ENCODE measurements at places on chromosomes 13 and 19.
A peak's percentile ranks its signal among the peaks of the same experiment; 100 is the strongest.

DNA sequence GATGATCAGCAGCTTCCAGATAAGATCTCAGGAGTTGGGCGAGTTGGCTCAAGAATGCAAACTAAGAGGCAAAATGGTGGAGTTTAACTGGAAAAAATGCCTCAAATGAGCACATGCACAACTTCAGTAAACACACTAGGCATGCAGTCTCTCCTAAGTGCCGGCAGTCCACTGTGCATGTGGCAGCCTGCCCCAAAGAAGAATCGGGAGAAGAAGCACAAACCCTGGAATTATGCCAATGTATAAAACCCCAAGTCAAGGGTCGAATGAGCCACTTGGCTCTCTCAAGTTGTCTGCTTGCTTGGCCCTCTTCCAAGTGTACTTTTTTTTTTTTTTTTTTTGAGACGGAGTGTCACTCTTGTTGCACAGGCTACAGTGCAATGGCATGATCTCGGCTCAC is 53.3 kb upstream of the SLITRK1 start:
- no peak for DNase-seq

DNA sequence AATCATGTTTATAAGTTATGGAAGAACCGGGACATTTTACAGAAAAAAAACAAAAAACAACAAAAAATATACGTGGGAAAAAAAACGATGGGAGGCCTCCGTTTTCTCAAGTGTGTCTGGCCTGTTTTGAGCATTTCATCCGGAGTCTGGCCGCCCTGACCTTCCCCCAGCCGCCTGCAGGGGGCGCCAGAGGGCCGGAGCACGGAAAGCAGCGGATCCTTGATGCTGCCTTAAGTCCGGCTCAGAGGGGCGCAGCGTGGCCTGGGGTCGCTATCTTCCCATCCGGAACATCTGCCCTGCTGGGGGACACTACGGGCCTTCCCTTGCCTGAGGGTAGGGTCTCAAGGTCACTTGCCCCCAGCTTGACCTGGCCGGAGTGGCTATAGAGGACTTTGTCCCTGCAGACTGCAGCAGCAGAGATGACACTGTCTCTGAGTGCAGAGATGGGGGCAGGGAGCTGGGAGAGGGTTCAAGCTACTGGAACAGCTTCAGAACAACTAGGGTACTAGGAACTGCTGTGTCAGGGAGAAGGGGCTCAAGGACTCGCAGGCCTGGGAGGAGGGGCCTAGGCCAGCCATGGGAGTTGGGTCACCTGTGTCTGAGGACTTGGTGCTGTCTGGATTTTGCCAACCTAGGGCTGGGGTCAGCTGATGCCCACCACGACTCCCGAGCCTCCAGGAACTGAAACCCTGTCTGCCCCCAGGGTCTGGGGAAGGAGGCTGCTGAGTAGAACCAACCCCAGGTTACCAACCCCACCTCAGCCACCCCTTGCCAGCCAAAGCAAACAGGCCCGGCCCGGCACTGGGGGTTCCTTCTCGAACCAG is 1.8 kb upstream of the APOE start:
- peak; percentile 60 for DNase-seq

DNA sequence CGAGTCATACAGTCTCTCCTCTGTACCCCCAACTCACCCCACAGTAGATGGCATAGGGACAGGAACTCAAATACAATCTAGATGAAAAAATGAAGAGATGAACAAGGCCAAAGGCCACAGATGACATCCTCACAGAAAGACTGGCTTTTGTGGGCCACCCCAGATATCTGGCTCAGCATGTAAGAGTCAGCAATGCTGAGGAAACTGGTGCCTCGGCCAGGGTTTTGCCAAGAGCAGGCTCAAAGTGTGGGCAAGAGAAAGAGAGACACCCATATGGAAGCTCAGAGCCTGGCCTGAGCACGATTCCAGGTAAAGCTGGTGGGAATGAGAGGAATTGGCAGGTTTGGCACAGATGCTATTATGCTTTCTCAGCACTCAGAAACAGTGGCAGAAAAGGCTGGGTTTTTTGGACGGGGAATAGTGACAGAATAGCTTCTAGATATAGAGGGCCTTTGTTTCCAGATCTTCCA is 460.6 kb downstream of the FOXO1 start:
- DNase-seq, result no peak

DNA sequence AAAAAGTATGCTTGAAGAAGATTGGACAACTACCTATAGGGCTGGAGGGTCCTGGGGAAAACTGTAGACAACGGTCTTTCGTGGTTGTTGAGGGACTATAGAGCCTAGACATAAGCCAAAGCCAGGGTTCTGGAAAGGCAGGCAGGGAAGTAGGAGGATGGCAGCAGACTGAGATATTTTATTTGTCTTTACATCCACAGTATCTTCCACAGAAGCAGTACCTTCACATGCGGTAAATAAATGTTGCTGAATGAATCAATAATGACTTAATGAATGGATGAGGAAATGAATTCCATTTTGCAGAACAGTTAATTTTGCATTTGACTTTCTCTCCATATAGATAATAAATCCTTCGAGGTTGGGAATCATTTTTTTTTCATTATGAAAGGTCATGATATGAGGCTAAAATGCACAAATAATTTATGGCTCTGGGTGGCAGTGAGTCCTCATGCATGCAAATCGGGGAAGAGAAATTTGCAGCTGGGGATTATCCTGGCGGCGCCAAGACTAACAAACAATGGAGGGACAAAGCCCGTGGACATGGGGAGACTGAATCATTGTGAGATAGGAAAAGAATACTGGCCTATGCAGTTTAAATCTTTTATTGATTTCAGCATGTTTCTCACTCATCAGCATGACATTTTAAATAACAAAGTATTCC is 102.0 kb downstream of the ERCC5 start:
- no peak for DNase-seq

GRCh38 chr13:98741741-98742435 is 10.6 kb downstream of the SLC15A1 start:
- no peak for DNase-seq

DNA sequence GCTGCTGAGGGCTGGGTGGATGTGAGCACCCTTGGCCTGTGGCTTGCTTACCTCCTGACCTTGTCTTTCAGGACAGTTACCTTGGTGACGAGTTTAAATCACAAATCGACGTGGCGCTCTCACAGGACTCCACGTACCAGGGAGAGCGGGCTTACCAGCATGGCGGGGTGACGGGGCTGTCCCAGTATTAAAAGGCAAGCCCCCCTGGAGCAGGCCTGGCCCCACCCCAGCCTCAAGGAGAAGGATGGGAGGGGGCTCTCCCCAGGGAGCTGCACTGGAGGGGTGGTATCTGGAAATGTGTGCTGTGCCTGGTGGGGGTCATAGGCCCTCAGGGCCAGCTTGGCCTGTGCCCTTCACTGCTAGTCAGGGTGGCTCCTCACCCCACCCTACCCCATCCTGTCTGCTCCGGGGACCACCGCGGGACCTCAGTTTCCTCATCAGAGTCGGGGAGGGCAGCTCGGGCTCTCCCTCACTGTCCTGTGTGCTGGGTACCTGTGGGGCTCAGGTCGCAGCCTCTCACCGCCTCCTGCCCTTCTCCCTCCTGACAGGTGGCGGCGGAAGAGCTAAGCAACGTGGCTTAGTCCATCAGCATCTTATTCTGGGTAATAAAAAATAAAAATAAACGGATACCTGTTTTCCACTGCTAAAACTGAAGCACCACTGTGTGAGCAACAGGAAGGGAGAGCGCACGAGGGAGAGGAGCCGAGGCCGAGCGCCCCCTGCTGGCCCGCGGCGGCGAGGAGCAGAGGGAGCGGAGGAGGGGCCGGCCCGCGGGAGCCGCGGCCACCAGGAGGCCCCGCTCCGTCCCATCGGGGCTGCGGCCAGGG is 29.8 kb downstream of the CERS1 start:
- DNase-seq, result peak; percentile 49

DNA sequence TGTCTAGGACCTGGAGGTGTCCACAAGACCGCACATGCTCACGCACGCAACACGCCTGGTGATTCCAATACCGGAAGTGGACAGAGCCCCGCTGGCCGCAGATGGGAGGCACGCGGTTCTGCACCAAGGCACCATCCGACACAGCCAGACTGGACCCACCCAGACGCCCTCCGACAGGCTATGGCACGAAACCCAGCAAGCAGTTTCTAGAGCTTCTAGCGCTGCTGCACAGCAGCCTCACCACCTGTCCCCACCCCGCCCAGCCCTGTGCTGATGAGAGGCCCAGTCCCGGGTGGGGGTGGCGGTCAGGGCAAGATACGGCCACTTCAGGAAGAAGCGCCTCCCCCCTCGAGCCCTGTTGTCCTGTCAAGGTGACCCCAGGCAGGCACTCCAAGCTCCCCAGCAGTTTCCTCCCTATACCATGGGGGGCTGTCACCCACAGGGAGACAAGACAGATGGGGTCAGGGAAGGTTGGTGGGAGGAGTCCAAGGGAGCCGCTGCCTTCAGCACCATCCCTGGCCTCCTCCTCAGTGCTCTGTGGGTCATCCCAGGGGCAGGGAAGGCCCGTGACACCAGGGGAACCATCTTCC is 11.3 kb downstream of the LSM4 start:
- DNase-seq, result no peak

- DNase-seq, result peak; percentile 69
Observed at GRCh38 chr19:35882114-35882832, 13.9 kb downstream of the APLP1 start.

- no peak for DNase-seq
Observed at GRCh38 chr19:10736189-10736588, 18.3 kb downstream of the DNM2 start.

DNA sequence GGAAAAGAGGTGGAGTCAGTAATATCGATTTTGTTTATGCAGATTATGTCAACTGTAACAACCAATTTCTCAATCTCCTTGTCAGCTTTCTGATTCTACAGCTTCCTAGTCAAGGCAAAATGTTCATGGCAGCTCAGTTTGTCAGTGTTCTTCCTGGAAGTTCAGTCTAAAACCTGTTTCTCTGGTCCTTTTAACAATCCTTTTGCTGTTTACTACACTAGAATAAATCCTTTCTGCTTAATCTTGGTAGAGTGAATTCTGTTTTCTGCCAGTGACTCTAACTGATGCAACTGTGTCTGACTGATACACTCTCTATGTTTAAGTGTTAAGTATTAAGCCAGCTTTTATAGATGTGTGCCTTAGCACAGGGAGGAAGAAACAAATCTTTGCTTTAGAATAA is 516.9 kb upstream of the KLF12 start:
- no peak for DNase-seq

- DNase-seq, result no peak
Observed at GRCh38 chr13:59274958-59275727, 888.6 kb downstream of the DIAPH3 start.

DNA sequence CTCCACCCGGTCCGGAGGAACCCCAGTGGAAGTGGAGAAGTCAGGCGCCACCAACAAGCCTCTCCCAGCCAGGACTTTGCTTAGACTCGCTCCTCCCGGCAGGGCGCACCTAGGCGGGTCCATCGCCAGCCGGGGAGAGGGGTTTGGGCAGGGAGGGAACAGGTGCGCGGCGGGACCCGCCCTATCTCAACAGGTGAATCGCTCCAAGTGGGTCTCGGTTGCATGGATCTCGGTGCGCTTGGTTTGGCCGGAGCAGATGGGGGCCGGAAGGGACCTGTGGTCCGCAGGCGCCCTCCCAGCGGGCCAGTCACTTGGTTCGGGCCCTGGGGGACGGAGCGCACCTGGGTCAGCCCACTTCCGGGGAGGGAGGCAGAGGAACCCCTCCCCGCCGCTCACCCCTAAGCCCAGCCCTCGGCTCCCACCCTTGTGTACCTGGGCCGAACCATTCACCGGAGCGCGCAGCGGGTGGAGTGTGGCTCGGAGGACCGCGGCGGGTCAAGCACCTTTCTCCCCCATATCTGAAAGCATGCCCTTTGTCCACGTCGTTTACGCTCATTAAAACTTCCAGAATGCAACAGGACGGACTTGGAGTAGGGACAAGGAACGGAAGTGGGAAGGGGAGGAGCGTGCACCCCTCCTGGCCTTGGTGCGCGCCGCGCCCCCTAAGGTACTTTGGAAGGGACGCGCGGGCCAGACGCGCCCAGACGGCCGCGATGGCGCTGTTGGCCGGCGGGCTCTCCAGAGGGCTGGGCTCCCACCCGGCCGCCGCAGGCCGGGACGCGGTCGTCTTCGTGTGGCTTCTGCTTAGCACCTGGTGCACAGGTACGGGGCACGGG is at the start of gene LSR:
Gene LSR, plus strand, starts transcription at position 693 of the 836 bp plus-strand sequence. Its CDS starts 21 bp downstream, at position 714.
- peak; percentile 53 for DNase-seq

GRCh38 chr13:99357131-99357596 is 50.0 kb upstream of the GPR183 start:
- DNase-seq, result no peak

DNA sequence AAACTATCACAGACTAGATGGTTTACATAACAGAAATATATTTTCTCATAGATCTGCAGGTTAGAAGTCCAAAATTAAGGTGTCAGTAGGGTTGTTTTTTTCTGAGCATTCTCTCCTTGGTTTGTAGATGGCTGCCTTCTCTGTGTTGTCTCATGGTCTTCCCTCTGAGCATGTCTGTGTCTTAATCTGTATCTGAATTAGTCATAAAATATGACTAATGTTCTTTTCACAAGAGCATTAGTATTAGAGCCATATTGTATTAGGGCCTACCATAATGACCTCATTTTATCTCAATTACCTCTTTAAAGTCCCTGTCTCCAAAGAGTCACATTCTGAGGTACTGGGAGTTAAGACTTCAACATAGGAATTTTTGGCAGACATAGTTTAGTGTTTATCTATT is 77.2 kb upstream of the OBI1 start:
- DNase-seq, result no peak

DNA sequence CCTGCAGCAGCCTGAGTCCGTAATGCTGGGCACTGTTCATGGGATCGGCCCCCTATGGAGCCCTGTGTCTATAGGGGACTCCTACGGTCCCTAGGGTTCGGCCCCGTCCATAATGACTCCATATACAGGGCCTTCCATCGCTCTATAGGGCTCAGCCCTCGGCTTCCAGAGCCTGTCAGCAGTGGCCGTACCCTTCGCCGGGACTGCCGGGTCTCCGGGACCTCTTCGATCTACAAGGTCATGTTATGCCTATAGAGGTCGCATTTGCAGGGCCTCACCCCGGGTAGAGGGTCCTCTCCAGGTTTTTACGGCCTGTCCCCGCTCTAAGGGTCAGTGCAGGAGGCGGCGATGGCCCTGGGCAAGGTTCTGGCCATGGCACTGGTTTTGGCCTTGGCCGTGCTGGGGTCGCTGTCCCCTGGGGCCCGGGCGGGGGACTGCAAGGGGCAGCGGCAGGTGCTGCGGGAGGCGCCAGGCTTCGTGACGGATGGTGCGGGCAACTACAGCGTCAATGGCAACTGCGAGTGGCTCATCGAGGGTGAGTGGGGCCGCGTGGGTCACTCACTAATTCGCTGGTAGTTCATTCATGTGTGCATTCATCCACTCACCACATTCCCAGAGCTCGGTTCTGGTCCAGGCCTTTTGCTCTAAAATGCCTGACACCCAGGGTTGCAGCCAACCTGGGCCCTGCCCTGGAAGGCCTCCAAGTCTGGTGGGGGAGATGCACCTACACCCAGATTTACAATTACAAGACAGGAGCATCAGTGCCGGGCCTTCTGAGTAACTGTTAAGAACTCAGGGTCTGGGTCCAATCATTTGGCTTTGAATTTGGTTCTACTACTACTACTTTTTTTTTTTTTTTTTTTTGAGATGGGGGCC is 699 bp downstream of the MEGF8 start:
- no peak for DNase-seq

Measured in immature natural killer cell (primary cell).